ENCODE measurements at places on chromosomes 3 and 15. TPM values are rescaled to one million over a fixed set of nuclear protein-coding genes. Genes with fewer than 3 reads are reported as not detected.

Gene GOLGA6D
- 0.18 TPM for total RNA-seq

Gene TNIK
- 7.3 TPM for total RNA-seq

Gene MESP2
- not detected for total RNA-seq

Gene TUSC7
- not detected for total RNA-seq

Gene ADAMTS9
- total RNA-seq: 129 TPM

Gene ZBTB47
- 22.4 TPM for total RNA-seq

DNA sequence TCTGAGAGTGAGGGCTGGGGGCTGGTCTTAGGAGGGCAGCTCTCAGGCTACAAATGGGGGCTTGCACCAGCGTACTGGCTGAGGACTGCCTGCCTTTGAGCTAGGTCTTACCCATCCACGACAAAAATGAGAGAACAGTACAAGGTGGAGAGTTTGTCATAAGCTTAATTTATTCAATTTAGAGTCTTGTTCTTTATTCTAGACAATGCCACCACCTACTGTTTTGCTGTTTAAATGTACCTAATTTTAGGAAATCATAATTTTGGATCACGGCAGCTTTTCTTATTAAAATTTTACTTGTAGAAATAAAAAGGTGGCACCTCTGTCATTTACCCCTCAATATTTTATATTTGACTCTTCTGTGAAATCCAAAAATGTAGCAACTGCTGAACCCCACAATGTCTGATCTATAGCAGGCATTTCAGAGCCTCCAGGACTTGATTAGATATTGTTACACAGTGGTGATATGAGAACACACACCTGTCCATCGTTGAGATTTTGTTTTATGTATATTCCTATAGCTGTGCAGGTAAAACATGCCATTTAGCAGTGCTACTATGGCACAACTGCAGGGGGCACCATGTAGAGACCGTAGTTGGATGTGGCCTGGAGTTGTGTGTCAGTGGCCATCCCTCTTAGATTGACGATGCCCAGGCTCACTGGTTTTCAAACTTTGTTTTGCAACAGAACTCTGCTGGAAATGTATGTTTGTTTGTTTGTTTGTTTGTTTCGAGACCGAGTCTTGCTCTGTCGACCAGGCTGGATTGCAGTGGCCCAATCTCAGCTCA is 88.6 kb downstream of the SLCO3A1 start:
- DNase-seq: no peak
- H3K36me3 ChIP-seq: no peaks in the 10 kb centered on the region
- peaks cover 31% of the 10 kb centered on the region for H3K4me1 ChIP-seq
- no peak overlapping the region for H3K4me3 ChIP-seq

DNA sequence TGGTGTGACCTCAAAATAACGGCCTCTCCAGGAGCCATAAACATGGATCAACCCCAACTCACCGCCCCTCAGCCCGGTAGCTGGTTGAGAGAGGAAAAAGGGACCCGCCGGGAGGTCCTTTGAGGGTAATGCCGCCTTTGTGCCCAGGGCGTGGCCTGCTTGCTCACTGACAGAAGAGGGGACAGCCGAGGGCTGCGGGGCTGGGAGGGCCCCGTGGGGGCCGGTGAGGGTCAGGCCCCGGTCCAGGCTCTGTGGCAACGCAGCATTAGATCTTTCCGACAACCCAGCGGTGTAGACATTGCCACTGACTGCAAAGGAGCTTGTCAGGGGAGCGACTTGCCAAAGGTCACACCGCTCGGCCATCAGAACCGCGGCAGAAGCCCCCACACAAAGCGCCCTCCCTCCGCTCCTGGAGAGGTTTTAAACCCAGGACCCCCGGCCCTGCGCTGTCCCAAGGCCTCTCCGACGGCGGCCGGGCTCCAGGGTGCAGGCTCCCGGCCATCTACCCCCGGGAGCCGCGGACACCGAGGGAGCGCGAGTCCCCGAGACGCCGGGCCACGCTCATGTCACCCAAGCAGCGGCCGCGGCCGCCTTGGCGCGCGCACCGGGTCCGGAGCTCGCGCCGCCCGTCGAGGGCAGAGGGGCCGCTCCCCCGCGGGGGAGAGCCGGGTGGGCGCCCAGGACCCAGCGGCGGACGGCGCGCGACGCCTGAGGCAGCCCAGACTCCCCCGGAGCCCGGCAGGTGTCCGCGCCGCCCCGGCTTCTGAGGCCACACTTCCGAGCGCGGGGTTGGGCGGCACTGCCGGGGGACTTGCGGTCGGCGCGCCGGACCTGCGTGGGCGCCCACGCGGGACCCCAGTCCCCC is 975 bp downstream of the PCSK6 start:
- no peak overlapping the region for H3K27ac ChIP-seq
- H3K4me3 ChIP-seq: peak overlapping the region; percentile 48
- H3K27me3 ChIP-seq: peaks cover 75% of the 10 kb centered on the region
- peaks cover 2% of the 10 kb centered on the region for H3K4me1 ChIP-seq
- H3K36me3 ChIP-seq: no peaks in the 10 kb centered on the region

GRCh38 chr3:108410531-108410984 is 99.8 kb downstream of the MYH15 start:
- no peak overlapping the region for H3K4me3 ChIP-seq
- DNase-seq: no peak
- no peaks in the 10 kb centered on the region for H3K36me3 ChIP-seq
- H3K27ac ChIP-seq: no peak overlapping the region

DNA sequence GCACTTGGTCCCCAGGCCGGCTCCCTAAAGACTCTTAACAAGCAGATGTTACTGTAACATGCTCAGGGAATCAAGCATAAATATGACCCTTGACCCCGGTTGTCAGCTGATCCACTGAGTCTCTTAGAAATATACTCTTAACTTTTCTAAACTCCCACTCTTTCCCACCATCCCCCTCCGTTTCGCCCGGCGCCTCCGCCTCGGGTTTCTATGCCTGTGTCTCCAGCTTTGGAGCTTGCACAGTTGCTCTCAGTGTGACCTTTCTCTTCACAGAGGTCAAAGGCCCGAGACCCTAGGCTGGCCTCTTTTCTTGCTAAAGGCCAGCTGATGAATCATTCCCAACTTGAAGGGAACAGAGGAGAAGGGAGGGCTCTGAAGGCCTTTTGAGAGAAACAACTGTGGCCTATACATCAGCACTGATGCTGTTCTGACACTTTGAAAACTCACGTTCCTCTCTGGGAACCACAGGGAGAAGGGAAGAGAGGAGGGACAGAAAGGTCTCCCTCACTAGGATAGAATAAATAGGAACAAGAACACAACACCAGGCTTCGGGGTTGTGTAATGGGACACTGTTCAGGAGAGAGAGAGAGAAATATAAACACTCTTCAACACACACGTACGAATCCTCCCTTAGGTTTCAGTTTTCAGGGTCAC is 484.5 kb upstream of the NR2F2 start:
- no peaks in the 10 kb centered on the region for H3K36me3 ChIP-seq
- H3K4me1 ChIP-seq: peaks cover 5% of the 10 kb centered on the region
- no peak overlapping the region for H3K4me3 ChIP-seq
- H3K27me3 ChIP-seq: no peaks in the 10 kb centered on the region

- no peak overlapping the region for H3K27ac ChIP-seq
- peaks cover 5% of the 10 kb centered on the region for H3K4me1 ChIP-seq
- no peak overlapping the region for H3K4me3 ChIP-seq
- no peak for DNase-seq
- peaks cover 4% of the 10 kb centered on the region for H3K36me3 ChIP-seq
- no peaks in the 10 kb centered on the region for H3K27me3 ChIP-seq
Measured at GRCh38 chr15:99333981-99334380, 82.7 kb downstream of the LRRC28 start.

DNA sequence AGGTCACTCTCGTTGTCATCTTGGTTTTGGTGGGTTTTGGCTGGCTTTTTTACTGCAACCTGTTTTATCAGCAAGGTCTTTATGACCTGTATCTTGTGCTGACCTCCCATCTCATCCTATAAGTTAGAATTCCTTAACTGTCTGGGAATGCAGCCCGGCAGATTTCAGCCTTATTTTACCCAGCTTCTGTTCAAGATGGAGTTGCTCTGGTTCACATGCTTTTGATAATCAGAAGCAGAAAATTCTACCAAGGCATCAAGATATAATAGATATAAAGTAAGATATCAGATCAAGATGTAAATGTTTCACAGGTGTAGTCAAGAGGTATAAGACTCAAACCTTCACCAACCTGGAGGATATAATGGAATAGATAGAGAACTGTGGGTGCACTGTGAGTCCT is 16.0 kb downstream of the GPR176 start:
- H3K4me1 ChIP-seq: no peaks in the 10 kb centered on the region
- H3K36me3 ChIP-seq: no peaks in the 10 kb centered on the region
- no peak for DNase-seq
- H3K4me3 ChIP-seq: no peak overlapping the region

- H3K36me3 ChIP-seq: no peaks in the 10 kb centered on the region
- DNase-seq: no peak
- no peaks in the 10 kb centered on the region for H3K27me3 ChIP-seq
- no peak overlapping the region for H3K4me3 ChIP-seq
- no peaks in the 10 kb centered on the region for H3K4me1 ChIP-seq
Measured at GRCh38 chr3:138907539-138907938, 39.4 kb downstream of the FOXL2 start.

DNA sequence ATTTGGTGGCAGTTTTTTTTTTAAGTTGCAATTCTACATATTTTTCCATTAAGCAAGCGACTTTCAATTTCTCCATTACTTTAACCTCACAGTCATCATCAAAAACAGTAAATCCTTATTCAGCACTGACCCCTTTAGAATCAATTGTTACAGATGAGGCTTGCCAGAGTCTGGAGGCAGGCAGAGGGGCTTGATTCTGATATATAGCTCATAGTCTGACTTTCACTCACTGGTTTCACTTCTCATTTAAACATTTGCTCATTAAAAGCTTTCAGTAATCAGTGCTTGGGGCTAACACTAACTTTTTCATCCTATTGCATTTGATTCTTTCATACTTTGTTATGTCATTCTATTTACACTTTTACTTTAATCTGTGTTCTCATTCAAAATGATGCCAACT is 88.4 kb downstream of the PYDC2 start:
- H3K4me1 ChIP-seq: no peaks in the 10 kb centered on the region
- H3K27me3 ChIP-seq: no peaks in the 10 kb centered on the region
- no peak overlapping the region for H3K4me3 ChIP-seq
- H3K27ac ChIP-seq: no peak overlapping the region
- DNase-seq: no peak
